ENCODE measurements at places on chromosomes 2 and 18. TPM values are rescaled to one million over a fixed set of nuclear protein-coding genes. Genes with fewer than 3 reads are reported as not detected.

ID2 gene
- total RNA-seq: 423 TPM

DNA sequence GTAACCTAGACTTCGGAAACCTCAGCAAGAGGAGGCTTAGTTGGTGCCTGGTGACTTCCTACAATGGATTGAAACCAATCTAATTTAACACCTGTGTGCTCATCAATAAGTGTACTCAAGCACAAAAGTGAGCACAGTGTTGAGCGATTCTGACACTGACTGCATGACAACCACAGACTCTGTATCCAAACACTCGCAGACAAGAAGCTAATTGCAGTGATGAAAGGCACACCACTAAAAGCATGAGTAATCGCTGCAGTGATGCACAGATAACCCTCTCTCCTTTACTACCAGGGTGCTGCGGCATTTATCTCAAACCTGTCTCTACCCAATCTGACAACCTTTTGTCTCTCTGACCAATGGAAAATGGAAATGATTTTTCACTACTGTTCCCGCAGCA is 168.1 kb downstream of the AFF3 start:
- peaks cover 1% of the 10 kb centered on the region for H3K4me1 ChIP-seq
- H3K27me3 ChIP-seq: no peaks in the 10 kb centered on the region
- no peak overlapping the region for H3K4me3 ChIP-seq
- no peaks in the 10 kb centered on the region for H3K36me3 ChIP-seq

SLC1A4 gene
- 51.1 TPM for total RNA-seq

- no peak overlapping the region for H3K4me3 ChIP-seq
- DNase-seq: no peak
- no peaks in the 10 kb centered on the region for H3K36me3 ChIP-seq
Observed at GRCh38 chr18:69261406-69261805, 139.3 kb upstream of the DOK6 start.

DNA sequence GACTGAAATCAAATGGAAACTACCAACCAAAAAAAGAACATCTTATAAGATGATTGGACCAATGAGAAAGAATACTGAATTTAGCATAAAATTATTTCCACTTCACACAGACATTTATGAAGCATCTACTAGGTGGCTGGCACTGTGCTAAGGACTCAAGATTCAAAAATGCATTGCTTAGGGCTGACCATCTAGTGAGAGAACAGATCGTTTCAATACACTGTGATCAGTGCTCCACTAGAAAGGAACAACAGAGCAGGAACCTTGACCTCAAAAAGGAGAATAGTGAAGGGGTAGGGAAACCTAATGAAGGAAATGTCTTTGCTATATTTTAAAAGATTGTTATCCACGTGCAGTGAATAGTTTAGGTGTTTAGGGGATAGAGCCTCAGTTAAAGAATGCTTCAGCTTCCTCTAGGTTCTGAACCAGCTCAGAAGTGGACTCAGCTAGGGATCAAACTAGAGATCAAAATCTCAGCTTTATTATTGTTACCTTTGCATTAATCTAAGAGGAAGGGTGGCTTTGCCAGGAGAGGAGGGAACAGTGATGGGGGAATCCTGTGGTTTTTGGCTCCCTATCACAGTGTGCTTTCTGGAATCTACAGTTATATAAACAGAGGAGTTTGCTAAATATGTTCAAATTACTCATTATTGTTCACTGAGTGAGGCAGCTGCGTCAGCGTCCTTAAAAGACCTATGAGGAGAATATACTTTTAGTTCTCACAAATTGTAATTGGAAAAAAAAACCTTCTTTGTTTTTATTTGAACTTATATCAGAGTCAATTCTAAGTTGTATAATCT is 16.2 kb upstream of the BBS5 start:
- no peaks in the 10 kb centered on the region for H3K27me3 ChIP-seq
- H3K27ac ChIP-seq: no peak overlapping the region
- no peaks in the 10 kb centered on the region for H3K36me3 ChIP-seq
- peaks cover 2% of the 10 kb centered on the region for H3K4me1 ChIP-seq

- H3K27me3 ChIP-seq: no peaks in the 10 kb centered on the region
- no peaks in the 10 kb centered on the region for H3K4me1 ChIP-seq
- no peaks in the 10 kb centered on the region for H3K36me3 ChIP-seq
- no peak for DNase-seq
- H3K27ac ChIP-seq: no peak overlapping the region
Observed at GRCh38 chr2:67716895-67717396, 319.8 kb downstream of the ETAA1 start.

DNA sequence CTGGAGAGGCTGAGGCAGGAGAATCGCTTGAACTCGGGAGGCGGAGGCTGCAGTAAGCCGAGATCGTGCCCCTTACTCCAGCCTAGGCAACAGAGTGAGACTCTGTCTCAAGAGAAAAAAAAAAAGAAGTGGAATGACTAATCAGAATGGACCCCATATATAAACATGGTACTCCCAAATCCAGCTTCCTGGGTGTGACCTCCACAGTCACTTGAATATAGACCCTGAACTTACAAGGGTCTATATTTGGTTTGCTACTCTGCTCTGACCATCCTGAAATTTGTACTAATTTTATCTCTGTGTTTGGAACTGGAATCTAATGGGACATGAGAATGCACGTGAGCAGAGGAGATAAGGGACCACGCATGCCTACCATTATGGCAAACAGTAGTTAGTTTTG is 275.0 kb downstream of the TNS1 start:
- peaks cover 3% of the 10 kb centered on the region for H3K4me1 ChIP-seq
- H3K27me3 ChIP-seq: no peaks in the 10 kb centered on the region
- no peak overlapping the region for H3K4me3 ChIP-seq
- no peak for DNase-seq

ZNF512 gene
- total RNA-seq: 67.2 TPM

DNA sequence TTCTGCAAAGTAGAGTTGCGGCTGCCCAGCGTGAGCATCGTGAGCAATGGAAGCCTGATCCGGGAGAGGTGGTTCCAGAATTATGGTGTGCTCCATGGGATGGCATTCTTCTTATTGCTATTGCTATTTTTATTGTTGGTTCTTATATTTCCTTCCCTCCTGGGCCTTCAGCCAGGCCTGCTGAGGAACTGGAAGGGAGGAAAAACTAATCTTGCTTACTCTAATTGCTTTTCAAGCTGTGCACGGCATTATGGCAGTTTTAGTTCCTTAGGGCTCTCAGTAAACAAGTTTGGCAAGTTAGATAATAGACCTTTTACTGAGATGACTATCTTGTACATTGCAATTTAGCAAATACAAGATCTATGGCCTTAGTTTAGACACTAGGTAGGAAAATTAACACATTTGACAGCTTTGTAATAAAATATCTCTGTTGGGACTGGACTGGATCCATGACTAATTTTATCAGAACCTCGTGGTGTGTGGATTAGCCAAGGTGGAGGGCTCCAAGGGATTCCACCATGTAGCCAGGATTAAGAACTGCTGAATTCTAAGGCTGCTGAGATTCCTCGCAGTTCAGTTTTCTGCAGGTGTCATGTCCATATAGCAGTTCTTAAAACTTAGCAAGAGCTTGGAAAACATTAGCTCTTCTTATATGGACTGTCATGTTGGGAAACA is 6.0 kb downstream of the RSAD2 start:
- H3K27ac ChIP-seq: no peak overlapping the region
- H3K36me3 ChIP-seq: no peaks in the 10 kb centered on the region
- H3K27me3 ChIP-seq: no peaks in the 10 kb centered on the region
- H3K4me1 ChIP-seq: peaks cover 2% of the 10 kb centered on the region

DNA sequence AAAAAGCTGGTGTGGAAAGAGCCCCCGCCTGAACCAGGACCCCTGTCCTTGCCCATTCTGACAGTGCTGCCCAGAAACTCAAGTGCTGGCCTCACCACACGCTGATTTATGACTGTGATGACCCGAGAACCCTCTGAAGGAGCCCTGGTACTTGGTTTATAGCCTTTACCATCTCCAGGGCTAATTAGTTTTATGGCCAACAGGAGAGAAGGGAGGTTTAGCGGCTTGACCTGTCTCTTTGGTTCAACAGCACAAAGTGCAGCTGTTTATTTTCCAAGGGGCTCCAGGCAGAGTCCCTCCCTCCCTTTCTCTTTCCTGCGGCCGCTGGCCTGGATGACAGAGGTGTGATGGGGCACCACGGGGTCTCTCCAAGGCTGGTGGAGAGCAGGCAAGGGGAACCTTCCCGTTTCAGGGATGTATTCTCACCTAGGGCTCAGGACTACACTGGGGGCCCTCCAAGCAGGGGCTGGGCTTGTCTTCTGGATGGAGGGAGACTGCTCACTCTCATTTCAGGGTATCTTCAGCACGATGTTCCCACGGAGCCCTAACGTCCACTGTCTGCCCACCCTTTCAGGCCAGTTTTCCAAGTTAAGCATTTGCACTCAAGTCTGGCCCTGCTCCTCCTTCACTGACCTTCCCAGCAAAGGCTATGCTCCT is 174.2 kb upstream of the GLI2 start:
- no peak overlapping the region for H3K27ac ChIP-seq
- no peaks in the 10 kb centered on the region for H3K27me3 ChIP-seq
- peaks cover 6% of the 10 kb centered on the region for H3K4me1 ChIP-seq
- DNase-seq: no peak

DNA sequence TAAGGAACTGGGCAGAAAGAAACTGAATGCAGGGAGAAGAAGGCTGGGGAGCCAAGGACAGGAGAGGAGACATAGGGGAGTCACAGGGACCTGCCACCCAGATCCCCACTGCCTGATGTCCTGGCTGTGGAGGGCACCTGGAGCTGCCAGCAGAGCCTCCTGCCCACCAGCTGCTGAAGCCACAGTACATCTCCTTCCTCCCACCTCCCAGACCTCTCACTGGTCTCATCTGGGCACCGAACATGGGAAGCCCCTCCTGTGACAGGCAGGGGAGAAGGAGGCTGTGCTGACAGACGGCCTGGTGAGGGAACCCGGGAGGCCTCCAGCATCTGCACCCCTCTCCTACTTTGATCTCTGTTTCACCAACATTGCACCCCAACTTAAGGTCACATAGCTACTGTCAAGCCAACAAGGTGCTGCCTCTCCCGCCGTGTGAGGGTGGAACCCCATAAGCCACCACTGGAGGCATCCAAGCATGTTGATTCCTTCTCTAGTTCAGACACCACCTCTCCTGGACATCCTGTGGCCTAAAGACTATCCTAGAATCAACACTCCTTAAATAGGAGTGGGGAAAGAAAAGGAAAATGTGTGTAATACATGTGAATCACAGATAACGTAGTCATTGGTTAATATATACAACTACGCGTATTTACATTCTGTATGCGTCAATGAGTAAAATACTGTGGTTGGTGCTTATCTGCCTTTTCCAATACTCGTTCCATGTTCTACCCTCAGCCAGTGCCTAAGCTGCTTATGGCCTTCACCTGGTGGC is 3.5 kb upstream of the RNPEPL1 start:
- no peak overlapping the region for H3K4me3 ChIP-seq
- no peak overlapping the region for H3K27ac ChIP-seq
- peak; percentile 25 for DNase-seq

CABYR gene
- total RNA-seq: 2.2 TPM

DNA sequence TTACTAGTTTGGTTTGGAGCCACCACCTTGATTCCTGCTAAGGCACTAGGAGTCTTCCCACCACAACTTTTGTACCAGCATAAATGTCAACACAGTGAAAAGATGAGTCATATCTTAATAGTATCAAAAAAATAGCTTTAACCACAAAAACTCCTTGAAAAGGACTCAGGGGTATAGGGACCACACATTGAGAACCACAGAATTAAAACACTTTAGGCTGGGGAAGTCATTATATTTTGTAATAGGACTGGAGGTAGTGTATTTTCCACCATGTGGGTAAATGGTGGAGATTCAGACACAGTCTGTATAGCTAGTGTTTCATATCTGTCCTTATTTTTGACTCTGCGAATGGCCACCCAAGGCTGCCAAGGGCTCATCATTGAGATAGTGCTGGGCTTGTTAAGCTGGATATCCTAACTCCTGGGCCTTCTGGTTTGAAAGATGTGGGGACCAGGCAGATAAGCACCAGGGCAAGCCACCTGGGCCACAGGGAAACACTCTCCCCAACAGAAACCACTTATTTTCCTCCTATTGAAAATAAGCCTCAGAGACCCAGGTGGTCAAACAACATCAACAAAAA is 19.1 kb upstream of the FHL2 start:
- H3K36me3 ChIP-seq: no peaks in the 10 kb centered on the region
- H3K4me3 ChIP-seq: no peak overlapping the region
- peaks cover 2% of the 10 kb centered on the region for H3K4me1 ChIP-seq
- peak overlapping the region; percentile 14 for H3K27ac ChIP-seq
- DNase-seq: no peak

DNA sequence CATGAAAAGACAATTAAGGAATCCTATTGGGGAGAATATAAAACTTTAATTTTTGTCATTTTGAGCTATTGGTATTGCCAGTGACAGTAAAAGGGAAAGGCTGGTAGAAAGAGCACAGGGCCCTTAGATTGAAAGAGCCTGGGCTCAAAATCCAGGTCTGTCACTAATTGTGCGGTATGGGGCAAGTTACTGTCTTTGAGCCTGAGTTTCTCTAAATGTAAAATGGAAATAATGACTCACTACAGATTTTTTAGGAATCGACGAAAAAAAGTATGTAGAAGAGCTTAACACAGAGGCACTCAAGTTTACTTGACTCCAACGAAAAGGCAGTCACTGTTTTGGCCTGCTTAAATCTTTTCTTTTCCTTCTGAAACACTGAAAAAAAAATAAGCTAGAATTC is 7.0 kb downstream of the NDUFV2 start:
- H3K4me3 ChIP-seq: no peak overlapping the region
- H3K4me1 ChIP-seq: peaks cover 15% of the 10 kb centered on the region
- H3K27me3 ChIP-seq: no peaks in the 10 kb centered on the region
- DNase-seq: no peak
- no peak overlapping the region for H3K27ac ChIP-seq
- no peaks in the 10 kb centered on the region for H3K36me3 ChIP-seq

DNA sequence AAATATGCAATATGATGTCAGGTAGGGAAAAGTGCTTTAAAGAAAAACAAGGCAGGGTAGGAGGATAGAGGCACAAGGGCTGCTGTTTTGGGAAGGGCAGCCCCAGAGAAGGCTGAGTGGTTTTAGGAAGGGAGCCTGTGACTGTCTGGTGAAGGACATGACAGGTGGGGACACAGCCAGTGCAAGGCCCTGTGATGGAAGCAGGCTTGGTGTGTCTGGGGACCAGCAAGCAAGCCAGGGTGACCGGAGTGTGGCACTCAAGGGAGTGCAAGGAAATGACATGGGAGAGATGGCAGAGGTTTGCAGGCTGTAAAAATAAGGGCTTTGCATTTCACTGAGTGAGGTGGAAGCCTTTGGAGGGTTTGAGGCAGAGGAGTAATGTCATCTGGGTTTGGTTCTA is 62.0 kb downstream of the LTBP1 start:
- no peak overlapping the region for H3K27ac ChIP-seq
- no peak overlapping the region for H3K4me3 ChIP-seq
- DNase-seq: no peak
- H3K36me3 ChIP-seq: no peaks in the 10 kb centered on the region
- no peaks in the 10 kb centered on the region for H3K27me3 ChIP-seq
- no peaks in the 10 kb centered on the region for H3K4me1 ChIP-seq

SIGLEC15 gene
- total RNA-seq: 0.13 TPM

DNA sequence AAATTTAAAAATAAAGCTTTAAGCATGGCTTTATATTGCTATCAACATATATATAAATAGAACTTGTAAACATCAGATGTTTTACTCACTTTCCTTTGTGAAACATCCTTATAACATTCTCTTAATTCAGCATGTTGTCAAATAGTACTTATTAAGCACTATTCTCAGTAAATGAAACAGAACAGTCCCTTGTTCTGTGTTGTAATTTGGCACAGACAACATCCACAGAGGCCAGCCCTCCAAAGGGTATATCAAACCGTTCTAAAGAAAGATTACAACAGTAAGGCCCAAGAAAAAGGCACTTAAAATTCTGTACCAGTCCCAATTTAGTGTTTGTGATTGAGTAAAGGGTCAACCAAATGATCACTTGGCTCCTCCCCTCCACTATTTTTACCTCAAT is 46.0 kb downstream of the GAREM1 start:
- no peaks in the 10 kb centered on the region for H3K27me3 ChIP-seq
- no peak overlapping the region for H3K4me3 ChIP-seq
- H3K27ac ChIP-seq: no peak overlapping the region
- H3K4me1 ChIP-seq: peaks cover 5% of the 10 kb centered on the region

All from ovary (tissue), 10 donors.